Caco-2 (cell line): ENCODE measurements at places on chromosomes 1 and 21.
A peak's percentile ranks its signal among the peaks of the same experiment; 100 is the strongest.

GRCh38 chr21:33069994-33070743 is at the start of gene OLIG1:
TSS of gene OLIG1 (plus strand) at chr21:33070141. CDS start at chr21:33070247, 106 bp downstream.
- no peak for DNase-seq

DNA sequence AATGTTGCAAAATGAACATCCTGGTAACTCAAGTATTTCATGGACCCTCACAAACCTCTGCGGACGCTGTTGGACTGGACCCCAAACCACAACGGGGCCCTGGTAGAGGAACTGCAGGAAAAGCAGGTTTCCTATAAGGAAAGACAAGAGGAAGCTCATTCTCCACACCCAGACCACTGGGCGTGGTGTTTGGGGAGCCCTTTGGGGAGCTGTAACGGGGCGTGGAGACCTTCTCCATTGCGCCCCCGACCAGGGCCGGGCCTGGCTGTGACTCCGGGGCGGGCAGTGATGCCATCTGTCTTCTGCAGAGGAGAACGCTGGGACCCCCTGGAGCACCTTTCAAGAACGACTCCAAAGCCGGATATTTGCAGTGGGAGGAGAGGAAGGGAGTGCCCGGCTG is 30.0 kb upstream of the AGPAT3 start:
- DNase-seq, result no peak

- peak; percentile 54 for DNase-seq
Measured at GRCh38 chr1:39609618-39610331, 29.7 kb downstream of the HEYL start.

GRCh38 chr21:34693192-34693810 is 24.5 kb downstream of the CLIC6 start:
- no peak for DNase-seq

DNA sequence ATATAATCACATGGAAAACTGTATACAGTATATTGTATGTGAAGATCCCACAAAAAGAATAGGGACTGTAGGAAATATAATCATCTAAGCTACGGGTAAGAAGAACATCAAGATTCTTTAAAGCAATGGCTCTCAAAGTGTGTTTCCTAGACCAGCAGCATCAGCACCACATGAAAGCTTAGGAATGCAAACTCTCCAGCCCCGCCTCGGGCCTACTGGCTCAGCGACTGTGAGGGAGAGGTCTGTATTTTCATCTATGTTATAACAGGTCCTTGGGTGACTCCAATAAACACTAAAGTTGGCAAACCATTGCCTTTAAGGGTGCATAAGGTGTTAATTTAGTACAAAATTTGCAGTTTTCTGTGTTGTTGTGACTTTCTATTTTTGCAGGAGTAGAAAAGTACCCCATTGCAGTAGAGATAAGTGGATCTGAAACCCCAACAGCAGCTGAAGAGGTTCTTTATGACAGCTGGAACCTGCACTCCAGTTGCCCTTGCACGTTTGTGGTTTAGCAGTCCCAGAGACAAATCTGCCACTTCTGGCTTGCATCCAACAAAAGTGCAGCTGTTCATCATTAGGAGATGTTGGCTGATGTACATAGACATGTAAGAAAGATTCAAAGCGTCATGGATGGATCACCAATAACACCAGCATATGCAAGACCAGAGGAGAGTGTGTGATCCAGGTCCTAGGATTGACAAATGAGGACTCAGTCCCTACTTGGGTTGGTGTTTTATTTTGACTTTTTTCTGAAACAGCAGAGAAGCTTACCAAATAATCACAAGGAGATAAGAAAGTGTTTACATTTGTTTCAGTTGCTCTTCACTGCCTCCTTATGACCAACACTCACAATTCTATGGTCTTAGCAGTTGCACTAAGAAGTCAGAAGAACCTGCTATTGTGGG is 15.9 kb upstream of the IFNAR1 start:
- DNase-seq, result no peak

DNA sequence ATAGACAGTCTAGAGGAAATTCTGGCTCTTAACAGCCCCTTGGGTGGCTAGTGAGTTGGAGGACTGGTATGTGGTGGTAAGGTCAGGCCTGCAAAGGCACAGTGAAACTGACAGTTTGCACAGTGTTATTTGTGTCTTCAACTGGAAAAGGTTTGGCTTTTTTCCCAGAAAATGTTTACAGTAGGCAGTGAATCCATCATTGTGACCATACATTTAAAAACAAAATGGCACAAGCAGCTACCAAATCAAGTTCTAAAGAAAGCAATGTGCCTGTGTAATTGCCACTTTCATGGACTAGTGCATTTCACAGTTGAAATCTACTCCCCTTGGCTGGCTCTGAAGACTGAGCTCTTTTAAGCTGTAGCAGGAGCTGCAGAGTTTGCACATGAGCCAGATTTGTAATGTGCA is 24.8 kb downstream of the ATPAF1 start:
- DNase-seq, result no peak

GRCh38 chr1:87833166-87833565 is 504.5 kb downstream of the LMO4 start:
- no peak for DNase-seq
